ENCODE measurements at places on chromosomes 3 and 15.

DNA sequence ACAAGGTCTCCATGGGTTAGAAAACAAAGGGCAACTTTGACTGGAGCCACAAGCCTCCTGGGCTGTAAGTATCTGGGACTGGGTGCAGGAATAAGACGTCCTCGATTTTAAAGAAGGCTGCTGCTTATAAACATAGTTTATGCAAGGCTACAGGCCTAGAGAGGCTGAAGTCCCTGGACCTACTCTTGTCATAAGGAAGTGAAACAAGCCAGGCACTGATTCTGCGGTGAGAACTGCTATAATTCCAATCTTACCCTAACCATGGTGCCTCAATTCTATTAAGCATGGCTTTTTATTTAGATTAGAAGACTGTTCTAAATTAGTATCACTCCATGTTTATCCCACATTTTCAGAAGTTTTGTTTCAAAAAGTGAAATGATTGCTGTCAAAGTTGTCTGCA is 777.6 kb downstream of the PLOD2 start:
- no peak for DNase-seq

DNA sequence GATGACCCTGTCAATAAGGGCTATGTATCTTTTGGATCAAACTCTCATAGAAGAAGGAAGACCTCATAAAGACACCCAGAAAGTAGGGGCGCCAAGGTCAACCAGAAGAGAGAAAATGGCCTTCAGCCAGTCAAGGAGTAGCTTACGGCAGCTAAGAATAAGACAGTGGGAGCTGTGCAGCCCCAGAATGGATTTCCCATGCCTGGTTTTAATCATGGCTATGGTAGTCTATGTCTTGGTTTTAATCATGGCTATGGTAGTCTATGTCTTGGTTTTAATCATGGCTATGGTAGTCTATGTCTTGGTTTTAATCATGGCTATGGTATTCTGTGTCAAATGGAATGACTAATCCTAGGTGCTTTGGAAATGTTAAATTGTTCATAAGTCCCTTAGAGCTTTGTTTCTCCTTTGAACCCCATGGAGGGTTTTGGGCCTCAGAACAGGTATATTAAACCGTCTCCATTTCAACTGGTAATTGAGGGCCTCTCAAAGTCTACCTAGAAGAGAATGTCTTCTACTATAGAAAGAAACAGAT is 742.0 kb upstream of the CFAP20DC start:
- no peak for DNase-seq

DNA sequence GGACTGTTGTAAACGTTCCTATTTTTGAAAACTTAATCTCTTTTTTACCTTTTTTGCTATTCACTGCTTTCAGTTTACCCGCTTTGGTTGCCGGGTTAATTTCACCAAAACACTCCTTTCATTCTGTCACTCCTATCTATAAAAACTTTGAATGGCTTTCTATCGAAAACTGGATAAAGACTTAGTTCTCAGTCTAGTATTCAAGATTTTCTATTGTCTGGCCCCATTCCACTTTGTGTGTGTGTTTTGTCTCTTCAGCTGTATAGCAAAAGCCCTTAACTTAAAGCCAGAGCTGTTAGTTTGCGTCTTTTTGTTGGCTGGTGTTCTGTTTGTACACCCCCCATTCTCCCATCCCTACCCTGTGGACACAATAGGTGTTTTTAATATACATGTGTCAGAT is 7.5 kb downstream of the PIAS1 start:
- no peak for DNase-seq

DNA sequence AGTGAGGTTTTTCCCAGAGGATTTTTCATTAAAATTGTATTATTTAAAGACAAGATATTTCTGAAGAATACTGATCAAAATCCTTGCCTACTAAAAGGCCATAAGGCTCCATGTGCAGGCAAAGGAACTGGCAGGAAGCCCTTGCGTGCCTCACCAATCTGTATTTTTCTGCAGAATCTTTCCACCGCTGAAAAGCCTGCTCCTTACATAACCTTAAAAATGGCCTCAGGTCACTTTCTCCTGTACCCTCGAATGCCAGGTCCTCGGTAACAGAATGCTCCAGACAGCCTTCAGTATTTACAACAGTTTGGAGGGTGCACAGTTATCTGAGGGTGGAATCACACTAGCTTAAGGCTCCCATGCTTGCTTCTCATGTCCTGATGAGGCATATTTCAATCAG is 3.2 kb downstream of the MORC1 start:
- no peak for DNase-seq

DNA sequence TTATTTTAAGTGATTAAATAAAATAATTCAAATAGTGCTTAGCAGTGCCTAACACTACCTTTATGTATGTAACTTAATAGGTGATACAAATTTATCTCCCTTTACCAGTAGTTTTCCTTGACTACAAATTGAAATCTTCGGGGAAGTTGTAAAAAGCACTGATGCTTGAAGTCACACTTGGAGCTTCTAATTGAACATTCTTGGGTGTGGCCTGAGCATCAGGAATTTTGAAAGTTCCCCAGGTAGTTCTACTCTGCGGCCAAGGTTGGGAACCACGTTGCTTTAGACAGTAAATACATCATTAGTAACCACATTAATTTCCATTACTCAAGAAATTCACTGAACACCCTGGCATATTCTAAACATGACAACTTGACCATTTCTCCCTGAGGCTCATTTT is 351.4 kb downstream of the CNTN6 start:
- no peak for DNase-seq

DNA sequence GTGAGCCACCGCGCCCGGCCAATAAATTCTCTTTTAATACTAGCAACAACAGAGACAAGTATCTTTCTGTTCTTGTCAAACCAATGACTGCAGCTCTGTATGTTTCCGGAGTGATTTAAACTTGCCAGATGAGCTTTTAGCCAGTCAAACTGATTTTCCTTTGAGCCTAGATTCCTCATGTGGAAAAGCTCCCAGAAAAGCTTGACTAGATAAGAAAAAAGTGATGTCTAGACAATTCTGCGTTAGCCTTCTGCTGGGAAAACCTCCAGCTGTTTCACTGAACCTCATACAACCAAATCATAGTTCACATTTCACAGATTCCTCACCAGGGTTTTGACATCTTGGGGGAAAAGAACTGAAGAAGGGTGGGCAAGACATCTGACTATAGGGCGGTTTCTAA is 78.6 kb downstream of the MAGI1 start:
- no peak for DNase-seq

DNA sequence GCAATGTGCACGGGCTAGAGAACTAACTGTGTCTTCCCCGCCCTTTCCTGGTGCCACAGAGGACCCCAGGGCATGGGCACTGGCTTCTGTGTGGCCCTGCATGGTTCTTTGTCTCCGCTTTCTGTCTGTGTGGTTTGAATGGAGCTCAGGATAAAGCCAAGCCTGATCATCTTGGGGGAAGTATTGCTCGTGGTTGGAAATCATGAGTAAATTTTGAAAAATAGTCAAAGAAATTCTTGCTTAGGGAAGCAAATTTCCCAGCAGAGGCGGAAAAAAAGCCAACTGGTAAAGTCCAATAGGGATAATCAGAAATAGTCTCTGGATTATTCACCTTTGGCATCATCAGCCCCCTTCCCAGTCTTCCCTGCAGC is 55.4 kb downstream of the MAGEF1 start:
- DNase-seq, result no peak

GRCh38 chr3:112598731-112599130 is 36.9 kb downstream of the SLC35A5 start:
- no peak for DNase-seq

- no peak for DNase-seq
These were observed 221.1 kb downstream of the LRTM1 start for GRCh38 chr3:54706738-54707137.

All from esophagus squamous epithelium (tissue), 5 donors.